Fibroblast of villous mesenchyme (primary cell): ENCODE measurements at places on chromosomes 5 and 9.

GRCh38 chr5:97115932-97116331, 26.5 kb downstream of the LIX1 start:
- no peak for DNase-seq

DNA sequence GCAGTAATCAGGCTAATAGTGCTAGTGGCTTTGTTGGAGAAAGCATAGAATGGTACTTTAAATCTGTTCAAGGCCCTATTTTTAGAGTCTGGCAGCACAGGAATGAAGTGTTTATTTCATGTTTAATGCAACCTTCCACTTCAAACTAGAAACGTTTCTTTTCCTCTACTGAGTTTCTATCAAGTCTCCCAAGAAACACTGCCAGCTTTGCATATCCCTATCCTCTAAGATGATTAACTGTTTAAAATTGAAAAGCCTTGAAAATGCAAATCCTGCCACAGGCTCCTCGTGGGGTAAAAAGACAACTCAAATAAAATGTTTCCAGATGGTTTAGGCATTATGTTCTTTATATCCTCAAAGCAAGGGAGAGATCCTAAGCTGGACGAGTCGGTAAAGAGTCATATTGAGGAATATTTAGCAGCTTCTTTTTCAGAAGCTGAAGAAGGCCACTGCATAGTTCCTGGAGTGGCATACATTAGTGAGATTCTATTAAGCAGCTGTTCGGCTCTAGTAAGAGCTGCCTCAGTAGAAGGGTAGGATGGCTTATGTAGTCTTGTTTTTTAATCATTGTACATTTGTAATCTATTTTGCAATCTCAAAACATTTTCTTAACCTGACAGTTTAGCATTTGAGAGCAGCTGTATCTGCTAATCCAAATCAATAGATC, 251.2 kb downstream of the CHSY3 start:
- DNase-seq = no peak

DNA sequence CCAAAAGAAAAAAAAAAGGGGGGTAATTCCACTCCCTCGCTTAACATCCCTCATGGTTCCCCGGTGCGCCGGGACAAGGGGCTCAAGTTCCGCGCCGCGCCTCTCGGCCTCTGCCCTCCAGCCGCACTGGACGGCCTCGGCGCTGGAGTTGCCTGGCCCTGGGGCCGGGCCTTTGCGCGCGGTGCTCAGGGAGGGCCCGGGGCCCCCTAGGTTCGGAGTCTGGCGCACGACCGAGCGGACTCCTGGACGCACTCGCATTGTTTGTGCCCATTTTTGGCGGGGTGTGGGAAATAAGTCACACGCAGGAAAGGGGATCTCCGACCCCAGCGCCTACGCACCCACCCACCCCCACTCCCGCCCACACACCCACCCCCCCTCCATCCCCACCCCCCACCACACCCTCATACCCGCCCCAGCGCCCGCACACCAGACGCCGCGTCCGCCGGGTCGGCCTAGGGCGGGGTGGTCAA, 381 bp downstream of the MED22 start:
- DNase-seq = no peak

DNA sequence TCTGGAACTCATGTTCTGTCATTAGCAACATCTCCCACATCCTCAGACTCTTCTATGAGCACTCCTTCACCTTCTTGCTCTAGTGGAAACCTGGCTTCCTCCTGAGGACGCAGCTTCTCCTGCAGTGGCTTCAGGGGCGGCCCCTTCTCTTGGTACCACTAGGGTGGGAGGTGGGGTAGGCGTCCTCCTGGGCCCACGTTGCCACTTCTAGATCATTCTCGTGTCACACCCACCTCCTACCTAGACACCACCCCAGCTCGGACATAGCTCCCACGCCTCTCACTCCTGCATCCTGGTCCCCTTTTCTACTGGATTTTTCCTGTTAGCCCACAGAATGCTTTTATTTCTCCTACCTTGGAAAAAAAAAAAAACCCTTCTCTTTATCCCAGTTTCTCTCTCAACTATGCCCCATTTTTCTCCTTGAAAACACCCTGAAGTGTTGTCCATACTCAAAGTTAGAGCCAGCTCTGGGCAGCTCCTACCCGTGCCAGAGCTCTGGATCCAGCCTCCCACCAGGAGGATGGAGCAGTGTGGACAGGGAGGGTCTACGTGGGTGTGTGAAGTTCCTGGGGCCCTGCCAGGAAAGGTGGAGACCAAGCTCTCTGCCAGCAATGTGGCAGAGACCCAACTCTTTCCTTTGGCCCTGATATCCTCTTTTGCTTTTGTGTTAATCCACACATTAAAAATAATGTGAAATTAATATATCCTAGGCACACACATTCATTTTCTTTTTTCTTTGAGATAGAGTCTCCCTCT, 179.2 kb downstream of the HSPA4 start:
- no peak for DNase-seq

GRCh38 chr9:115133649-115134048, 15.7 kb upstream of the TNC start:
- DNase-seq = peak; percentile 85

DNA sequence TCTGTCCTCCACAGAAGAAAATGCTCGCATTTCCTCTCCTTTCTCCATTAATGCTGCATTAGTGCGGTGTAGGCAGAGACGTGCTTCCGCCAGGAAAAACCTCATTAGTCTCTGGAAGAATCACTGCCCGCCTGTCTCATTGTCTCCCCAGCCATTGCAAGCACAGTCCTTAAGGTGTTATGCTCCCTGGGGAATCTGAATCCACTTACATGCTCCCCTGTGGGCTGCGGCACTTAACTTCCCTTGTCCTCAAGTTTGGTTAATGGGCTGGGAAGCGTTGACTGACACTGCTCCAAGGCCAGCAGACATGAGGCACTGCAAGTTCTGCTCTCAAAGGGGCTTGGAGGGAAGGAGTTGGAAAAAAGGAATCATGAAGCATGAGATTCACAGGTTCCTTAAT, 41.6 kb downstream of the TARS1 start:
- no peak for DNase-seq

GRCh38 chr9:2758162-2758897, 41.0 kb downstream of the KCNV2 start:
- peak; percentile 19 for DNase-seq

GRCh38 chr5:96876292-96876850, at the start of gene ERAP2:
ERAP2 (plus strand) TSS chr5:96876500; CDS start chr5:96879686, 3,186 bp downstream.
- peak; percentile 80 for DNase-seq

- no peak for DNase-seq
These were observed 69.0 kb downstream of the KLHL3 start for GRCh38 chr5:137666901-137667300.

DNA sequence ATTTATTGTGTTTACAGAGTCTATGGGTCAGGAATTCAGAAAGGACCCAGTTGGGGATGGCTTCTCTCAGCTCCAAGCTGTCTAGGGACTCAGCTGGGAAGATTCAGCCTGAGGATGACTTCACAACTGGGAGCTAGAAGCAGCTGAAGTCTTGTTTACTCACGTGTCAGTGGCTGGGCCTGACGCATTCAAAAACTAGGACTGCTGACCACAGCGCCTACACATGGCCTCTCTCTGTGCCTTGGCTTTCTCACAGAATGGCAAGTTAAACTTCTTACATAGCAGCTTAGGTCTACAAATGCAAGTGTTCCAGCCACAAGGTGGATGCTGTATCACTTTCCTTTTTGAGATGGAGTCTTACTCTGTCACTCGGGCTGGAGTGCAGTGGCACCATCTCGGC, 16.3 kb upstream of the PPP2CA start:
- peak; percentile 97 for DNase-seq

DNA sequence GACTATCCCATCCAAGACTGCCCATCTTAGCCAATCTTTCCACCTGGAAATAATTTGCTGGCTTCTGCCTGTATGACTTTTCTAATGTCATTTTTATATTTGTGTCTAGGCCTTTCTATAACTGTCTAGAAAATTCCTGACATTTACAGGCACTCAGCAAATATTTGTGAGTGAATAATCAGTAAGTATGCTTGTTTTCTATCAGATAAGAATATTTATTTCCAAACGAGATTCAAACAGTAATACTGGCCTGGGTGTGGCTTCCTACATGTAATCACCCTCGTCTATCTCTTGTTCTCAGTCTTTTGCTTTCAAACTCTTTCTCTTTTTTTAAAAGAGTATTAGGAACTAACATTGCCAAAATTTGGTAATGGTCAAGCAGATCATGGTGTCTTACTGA, 466.2 kb downstream of the RAB3C start:
- no peak for DNase-seq

- DNase-seq = peak; percentile 81
These were observed 656.5 kb downstream of the BNC2 start for GRCh38 chr9:16213781-16214515.

DNA sequence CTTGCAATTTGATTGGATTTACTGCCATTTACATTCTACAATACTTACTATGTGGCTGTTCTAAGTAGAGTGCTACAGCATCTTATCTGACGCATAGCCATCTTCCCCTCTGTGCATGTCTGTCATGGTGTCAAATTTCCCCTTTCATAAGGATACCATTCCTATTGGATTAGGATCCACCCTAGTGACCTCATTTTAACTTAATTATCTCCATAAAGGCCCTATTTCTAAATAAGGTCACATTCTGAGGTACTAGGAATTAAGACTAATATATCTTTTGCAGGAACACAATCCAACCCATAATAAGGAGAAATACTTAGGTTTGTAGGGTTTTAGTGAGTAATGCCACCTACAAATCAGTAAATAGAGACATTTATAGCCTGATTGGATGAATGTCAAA, 268.0 kb downstream of the ADAMTSL1 start:
- peak; percentile 44 for DNase-seq

- peak; percentile 39 for DNase-seq
These were observed 54.8 kb downstream of the PWWP2A start for GRCh38 chr5:160064417-160064810.

GRCh38 chr5:135102716-135103574, 68.9 kb upstream of the PITX1 start:
- DNase-seq = no peak

- DNase-seq = peak; percentile 54
These were observed 41.8 kb downstream of the CAST start for GRCh38 chr5:96703995-96704394.
